ENCODE measurements at places on chromosomes 7 and 10. TPM values are rescaled to one million over a fixed set of nuclear protein-coding genes. Genes with fewer than 3 reads are reported as not detected.

The FRAT2 gene
- total RNA-seq, result 12.5 TPM

The CYP26C1 gene
- 0.77 TPM for total RNA-seq

The EIF4H gene
- total RNA-seq, result 228 TPM

The PIK3AP1 gene
- total RNA-seq, result 24.0 TPM

The TRIM50 gene
- total RNA-seq, result not detected

The RARRES2 gene
- total RNA-seq, result 123 TPM

- no peaks in the 10 kb centered on the region for H3K27me3 ChIP-seq
- H3K27ac ChIP-seq, result peak overlapping the region; percentile 39
- peaks cover 14% of the 10 kb centered on the region for H3K4me1 ChIP-seq
- no peak for DNase-seq
- H3K36me3 ChIP-seq, result no peaks in the 10 kb centered on the region
- H3K4me3 ChIP-seq, result no peak overlapping the region
Observed at GRCh38 chr10:44985175-44985681, 6.6 kb upstream of the DEPP1 start.

GRCh38 chr7:127794136-127794535, 142.1 kb downstream of the SND1 start:
- no peaks in the 10 kb centered on the region for H3K27me3 ChIP-seq
- DNase-seq, result no peak
- H3K4me3 ChIP-seq, result no peak overlapping the region
- peaks cover 11% of the 10 kb centered on the region for H3K4me1 ChIP-seq

GRCh38 chr7:36810489-36810888, 86.2 kb upstream of the AOAH start:
- H3K27ac ChIP-seq, result no peak overlapping the region
- no peak overlapping the region for H3K4me3 ChIP-seq
- no peaks in the 10 kb centered on the region for H3K4me1 ChIP-seq
- H3K36me3 ChIP-seq, result no peaks in the 10 kb centered on the region
- no peak for DNase-seq
- H3K27me3 ChIP-seq, result no peaks in the 10 kb centered on the region

DNA sequence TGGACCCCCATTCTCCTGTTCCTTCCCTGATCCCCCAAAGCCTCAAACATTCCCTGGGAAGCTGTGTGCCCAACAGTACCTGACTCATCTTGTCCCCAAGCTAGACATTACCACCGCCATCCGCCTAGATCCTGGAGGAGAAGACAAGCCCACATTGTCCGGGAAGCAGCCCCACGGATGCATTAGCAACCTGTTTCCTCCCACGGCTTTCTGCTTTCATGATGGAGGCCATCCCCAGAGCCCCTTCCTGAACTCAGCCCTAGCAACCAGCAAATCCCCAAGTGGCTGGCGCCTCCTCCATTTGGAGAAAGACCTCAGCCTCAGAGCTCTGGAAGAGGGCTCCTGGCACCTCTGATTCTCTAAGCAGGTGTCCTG, 2.3 kb upstream of the SLC29A3 start:
- H3K36me3 ChIP-seq, result no peaks in the 10 kb centered on the region
- H3K4me3 ChIP-seq, result no peak overlapping the region
- DNase-seq, result no peak
- H3K4me1 ChIP-seq, result no peaks in the 10 kb centered on the region
- no peaks in the 10 kb centered on the region for H3K27me3 ChIP-seq

GRCh38 chr7:78684201-78684600, 769.3 kb downstream of the MAGI2 start:
- DNase-seq, result no peak
- H3K4me3 ChIP-seq, result no peak overlapping the region
- H3K36me3 ChIP-seq, result no peaks in the 10 kb centered on the region
- H3K4me1 ChIP-seq, result no peaks in the 10 kb centered on the region
- H3K27ac ChIP-seq, result no peak overlapping the region
- H3K27me3 ChIP-seq, result no peaks in the 10 kb centered on the region

DNA sequence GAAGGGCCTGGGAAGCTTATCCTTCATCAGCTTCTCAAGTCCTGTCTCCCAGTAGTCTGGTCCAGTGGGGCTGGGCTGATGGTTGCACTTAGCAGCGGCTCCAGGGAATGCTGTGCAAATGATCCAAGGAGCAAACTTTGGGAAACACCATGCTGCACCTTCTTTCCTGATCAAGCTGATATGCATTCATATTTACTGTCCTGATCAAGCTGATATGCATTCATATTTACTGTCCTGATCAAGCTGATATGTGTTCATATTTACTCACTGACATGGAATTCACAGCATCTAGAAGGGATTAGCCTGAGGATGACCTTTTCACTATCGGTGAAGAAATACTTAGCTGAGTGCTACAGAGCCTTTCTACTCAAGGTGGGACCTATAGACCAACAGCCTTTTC, 330.7 kb downstream of the BMPER start:
- no peaks in the 10 kb centered on the region for H3K27me3 ChIP-seq
- no peaks in the 10 kb centered on the region for H3K4me1 ChIP-seq
- no peak overlapping the region for H3K27ac ChIP-seq
- no peaks in the 10 kb centered on the region for H3K36me3 ChIP-seq
- no peak overlapping the region for H3K4me3 ChIP-seq

DNA sequence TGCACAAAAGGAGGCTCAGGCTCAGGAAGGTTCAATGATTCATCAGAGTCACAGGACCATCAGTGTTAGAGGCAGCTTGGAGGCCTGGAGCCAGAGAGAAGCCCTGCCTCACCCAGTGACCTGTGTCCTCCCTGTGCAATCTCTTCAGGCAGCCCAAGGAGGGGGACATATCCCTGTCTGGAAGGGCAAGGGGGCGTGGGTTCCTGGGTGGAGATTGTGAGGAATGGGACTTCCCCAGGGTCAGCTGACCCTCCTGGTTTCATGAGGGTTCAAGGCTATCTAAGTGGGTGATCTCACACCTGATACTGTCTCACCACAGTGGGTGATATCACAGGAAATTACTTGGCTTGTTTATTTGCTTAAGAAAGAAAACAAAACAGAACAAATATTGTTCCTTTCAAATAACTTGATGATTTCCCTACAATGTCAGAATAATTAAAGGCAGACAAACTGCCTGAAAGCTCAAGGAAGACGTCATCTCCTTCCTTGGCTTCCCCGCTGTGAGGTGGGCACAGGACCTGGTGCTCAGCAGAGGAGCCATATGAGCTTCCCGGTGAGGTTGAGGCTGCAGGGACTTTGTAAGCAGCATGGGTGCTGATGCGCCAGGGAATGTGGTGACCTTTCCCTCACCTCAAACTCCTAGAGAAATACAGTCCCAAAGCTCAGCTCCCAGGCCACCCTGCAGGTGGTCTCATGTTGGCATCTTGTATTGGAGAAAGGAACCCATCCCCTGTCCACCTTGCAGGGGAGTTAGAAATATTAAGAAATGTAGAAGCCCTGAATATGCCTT, 763.2 kb downstream of the GRID1 start:
- H3K27me3 ChIP-seq, result no peaks in the 10 kb centered on the region
- no peaks in the 10 kb centered on the region for H3K36me3 ChIP-seq
- H3K27ac ChIP-seq, result no peak overlapping the region

DNA sequence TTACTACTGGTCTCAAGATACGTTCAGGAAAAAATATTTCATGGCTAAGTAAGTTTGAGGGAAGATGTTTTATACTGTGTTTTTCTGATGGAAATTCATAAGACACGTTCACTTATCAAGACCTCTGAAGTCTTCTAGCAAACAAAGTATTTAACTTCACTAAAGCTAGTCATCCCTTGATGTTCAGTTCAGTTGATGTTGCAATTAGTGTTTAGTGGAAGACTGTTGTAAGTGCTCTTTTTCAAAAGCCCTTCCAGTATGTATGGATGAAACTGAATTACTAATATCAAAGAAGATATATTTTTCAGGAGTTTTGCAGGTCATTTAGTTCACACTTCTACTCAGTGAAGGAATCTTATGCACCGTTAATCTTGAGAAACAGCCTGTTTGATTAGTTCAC, 25.1 kb downstream of the CUL1 start:
- DNase-seq, result no peak
- no peaks in the 10 kb centered on the region for H3K27me3 ChIP-seq
- H3K27ac ChIP-seq, result no peak overlapping the region
- no peak overlapping the region for H3K4me3 ChIP-seq
- H3K4me1 ChIP-seq, result no peaks in the 10 kb centered on the region

DNA sequence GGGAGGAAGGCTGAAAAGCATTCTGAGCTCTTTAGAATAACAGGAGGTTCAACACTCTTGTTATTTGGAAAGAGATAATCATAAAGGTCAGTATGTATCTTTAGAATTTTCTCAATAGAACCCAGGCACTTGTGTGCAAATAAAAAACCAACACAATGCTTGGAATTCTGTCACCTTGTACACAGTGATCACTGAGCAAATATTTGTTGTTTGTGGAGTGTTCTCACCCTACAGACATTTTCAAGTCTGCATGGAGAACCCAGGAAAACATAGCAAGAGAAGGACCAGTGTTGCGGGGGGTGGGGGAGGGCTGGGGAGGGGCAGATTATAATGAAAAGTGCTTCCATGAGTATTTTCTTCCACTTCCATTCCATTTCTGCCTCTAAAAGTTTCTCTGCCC, 87.4 kb downstream of the FAM107B start:
- DNase-seq, result no peak
- no peak overlapping the region for H3K27ac ChIP-seq
- no peaks in the 10 kb centered on the region for H3K36me3 ChIP-seq
- H3K27me3 ChIP-seq, result no peaks in the 10 kb centered on the region

DNA sequence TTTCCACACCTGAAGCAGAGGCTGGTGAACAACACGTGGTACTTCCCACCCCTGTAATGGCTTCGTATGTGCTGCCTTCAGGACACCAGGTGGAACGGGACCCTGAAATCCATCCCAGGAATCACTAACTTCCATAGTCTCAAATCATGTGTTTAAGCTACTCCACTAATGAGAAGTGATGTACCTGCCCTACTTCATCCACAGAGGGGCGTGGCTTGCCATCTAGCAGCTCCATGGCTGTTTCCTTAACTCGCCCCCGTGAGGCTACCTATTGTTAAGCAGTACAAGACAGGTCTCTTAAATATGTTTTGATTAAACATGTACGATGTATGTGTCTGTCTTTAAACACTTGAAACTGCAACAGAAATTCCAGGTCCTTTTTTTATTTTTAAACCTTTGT, 31.8 kb downstream of the ARL3 start:
- no peak overlapping the region for H3K27ac ChIP-seq
- H3K4me3 ChIP-seq, result no peak overlapping the region
- no peaks in the 10 kb centered on the region for H3K27me3 ChIP-seq
- DNase-seq, result no peak

DNA sequence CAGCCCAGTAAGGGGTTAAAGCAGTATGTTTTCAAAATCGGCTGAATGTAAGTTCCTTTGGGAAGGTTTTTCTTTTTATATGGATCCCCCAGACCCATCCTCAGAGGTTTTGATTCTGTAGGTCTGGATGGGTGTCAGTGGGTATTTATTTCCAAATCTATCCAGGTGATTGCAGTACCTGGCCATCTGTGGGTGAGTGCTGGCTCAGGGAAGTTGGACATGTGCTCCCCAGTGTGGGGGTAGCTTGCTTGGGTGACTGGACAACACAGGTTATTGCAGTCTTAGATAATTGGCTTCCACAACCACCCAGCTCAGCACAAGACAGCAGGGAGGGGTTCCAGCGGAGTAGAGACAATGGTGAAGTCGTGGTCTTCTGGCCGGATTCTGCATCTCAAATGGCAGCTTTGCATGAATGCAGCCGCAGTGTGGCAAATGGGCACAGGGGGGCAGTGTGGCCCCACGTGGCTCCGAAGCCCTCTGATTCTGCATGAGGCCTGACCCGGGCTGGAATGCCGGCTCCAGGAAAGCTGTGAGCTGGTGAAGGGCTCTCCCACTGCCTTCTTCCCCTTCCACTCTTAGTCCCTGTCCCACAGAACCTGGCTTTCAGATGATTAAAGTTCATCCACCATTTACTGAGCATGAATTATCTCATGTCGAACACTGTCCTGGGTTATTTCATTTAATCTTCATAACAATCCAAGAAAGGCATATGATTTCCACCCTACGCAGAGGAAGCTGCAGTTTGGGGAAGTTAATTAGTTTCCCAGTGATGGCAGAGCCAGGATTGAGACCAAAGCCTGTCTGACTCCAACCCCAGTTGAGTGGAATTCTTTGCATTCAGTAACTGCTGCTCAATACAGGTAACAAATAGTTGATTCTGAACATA, 64.5 kb upstream of the SYPL1 start:
- no peak overlapping the region for H3K4me3 ChIP-seq
- DNase-seq, result peak; percentile 88
- peaks cover 7% of the 10 kb centered on the region for H3K4me1 ChIP-seq
- no peaks in the 10 kb centered on the region for H3K27me3 ChIP-seq
- H3K27ac ChIP-seq, result no peak overlapping the region

DNA sequence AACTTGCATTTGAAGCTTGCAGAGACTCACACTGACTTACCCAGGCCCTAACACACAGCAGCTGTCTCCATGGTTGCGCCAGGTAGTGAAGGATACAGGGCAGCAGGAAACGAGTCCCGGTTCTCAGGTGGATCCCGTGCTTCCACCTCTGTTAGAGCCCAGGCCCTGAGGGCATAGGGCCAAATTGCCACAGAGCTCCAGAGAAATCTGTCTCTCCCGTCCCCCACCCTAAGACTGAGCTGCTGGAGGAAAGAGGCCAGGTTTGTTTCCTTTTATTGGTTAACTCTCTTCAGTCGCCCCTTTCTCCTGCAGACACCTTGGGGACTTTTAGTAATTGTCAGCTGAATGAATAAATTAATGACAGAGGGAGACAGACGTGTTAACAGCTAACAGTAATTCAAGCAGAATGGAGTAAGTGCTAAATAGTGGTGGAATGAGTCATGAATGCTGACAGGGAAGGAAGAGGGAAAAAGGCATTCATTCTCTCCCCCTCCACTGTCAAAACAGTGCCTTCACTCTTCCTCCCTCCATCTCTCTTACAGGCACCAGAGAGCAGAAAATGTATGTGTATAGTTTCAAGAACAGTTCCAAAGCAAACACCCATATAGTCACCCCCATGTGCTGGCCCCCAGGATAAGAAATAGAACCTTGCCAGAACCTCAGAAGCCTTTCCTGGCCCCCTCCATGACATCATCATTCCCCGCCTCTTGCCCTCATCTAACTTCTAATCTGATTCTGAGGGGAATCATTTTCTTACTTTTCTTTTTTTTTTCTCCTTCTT, 16.8 kb upstream of the DLG5 start:
- H3K36me3 ChIP-seq, result no peaks in the 10 kb centered on the region
- no peak overlapping the region for H3K4me3 ChIP-seq
- H3K4me1 ChIP-seq, result no peaks in the 10 kb centered on the region
- DNase-seq, result peak; percentile 39
- no peaks in the 10 kb centered on the region for H3K27me3 ChIP-seq

DNA sequence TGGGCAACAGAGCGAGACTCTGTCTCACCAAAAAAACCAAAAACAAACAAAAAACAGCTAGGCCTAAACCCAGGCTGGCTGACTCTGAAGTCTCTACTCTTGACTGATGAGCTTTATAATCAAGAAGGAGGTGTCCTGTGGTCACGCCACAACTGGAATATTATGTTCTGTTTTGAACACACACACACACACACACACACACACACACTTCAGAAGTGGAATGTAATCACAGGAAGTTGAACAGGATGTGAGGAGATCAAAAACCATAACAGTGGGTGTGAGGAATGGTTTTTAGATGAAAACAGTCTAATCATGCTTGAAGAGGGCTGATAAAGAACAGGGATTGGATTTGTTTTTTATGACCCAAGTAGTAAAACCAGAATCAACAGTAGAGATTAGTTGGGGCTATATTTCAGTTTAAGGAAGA, 51.1 kb upstream of the IL6 start:
- peak overlapping the region; percentile 39 for H3K27ac ChIP-seq
- no peaks in the 10 kb centered on the region for H3K27me3 ChIP-seq
- H3K4me1 ChIP-seq, result peaks cover 5% of the 10 kb centered on the region
- H3K4me3 ChIP-seq, result no peak overlapping the region

Measured in lung (tissue), 17 donors.